ENCODE measurements at places on chromosomes 1 and 21. TPM values are rescaled to one million over a fixed set of nuclear protein-coding genes. Genes with fewer than 3 reads are reported as not detected.

Gene EIF4G3
- total RNA-seq, result 18.0 TPM

Gene CTH
- total RNA-seq, result 2.9 TPM

Gene TSPEAR
- not detected for total RNA-seq

DNA sequence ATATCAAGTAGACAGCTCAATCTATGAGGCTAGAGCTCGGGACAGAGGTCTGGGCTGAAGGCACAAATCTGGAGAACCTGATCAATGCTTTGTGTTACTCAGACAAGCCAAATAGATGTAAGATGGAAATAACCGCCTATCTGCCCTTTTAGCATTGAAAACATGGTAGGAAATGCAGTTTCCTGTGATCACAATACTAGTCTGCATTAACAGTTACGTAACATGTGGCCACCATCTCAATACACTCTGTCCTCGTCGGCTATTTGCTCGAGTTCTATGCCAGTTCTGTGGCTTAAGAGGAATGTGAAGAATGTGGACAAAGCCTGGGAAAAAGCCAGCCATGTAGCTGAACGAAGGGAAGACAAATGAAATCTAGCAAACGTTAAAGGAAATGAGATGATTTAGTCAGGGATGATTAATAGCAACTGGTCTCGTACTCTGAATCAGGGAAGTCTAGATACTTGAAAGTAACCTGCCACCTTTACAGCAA lies 73.3 kb downstream of the HSF2BP start:
- DNase-seq, result no peak

- DNase-seq, result no peak
These were observed 17.4 kb upstream of the IFNAR2 start for GRCh38 chr21:33212159-33212851.

- no peak for DNase-seq
These were observed 88.1 kb upstream of the SPATA6 start for GRCh38 chr1:48560116-48560515.

All from CD4-positive, alpha-beta memory T cell (primary cell).